Left lung (tissue), 14 donors: ENCODE measurements at places on chromosomes 2 and 18.

DNA sequence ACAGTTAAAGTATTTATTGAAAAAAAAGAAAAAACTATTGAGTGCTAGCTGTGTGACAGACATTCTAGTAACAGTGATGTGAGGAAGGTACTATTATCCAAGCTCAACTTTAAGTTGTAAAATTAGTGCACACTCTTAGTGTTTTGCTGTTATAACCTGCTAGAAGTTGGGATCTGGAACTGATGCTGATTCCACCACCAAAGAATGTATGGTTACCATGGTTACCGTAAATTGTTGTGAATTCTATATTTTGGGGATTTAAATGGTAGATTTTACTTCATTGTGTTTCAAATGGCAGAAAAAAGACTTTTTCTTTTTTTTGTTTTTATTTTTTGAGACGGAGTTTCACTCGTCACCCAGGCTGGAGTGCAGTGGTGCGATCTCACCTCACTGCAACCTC, 5.3 kb downstream of the AGFG1 start:
- no peak for DNase-seq

GRCh38 chr18:59885579-59886163, 14.1 kb upstream of the PMAIP1 start:
- no peak for DNase-seq

DNA sequence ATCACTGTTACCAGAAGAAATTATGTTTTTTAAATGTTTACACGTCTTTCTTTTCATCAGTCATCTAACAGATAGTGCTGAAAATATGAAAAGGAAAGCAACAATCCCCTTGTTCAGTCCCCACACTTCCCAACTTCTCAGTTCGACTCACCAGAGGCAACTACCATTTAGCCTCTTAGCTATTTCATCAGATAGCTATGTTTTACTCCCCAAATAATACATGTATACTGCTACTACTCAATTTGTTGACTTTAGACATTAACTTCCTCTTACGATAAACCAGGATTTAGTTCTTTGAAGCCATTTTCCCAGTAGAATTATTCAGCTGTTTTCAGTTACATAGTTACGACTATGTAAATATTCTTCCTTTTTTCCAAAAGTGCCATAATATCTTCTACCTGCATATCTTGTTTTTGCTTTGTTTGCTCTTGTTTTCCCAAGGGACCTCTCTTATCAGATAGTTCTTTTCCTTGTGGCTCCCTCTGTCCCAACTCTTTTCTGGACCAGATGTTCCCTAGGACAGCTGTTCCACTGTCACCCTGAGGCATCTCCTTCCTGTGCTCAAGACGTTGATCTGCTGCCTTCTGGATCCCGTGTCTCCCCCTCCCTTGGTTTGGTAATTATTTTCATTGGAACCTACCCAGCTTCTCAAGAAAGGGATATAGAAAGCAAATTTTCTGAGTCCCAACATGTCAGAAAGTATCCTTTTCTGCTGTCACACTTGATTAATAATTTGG, 289.3 kb upstream of the TANK start:
- DNase-seq, result no peak

DNA sequence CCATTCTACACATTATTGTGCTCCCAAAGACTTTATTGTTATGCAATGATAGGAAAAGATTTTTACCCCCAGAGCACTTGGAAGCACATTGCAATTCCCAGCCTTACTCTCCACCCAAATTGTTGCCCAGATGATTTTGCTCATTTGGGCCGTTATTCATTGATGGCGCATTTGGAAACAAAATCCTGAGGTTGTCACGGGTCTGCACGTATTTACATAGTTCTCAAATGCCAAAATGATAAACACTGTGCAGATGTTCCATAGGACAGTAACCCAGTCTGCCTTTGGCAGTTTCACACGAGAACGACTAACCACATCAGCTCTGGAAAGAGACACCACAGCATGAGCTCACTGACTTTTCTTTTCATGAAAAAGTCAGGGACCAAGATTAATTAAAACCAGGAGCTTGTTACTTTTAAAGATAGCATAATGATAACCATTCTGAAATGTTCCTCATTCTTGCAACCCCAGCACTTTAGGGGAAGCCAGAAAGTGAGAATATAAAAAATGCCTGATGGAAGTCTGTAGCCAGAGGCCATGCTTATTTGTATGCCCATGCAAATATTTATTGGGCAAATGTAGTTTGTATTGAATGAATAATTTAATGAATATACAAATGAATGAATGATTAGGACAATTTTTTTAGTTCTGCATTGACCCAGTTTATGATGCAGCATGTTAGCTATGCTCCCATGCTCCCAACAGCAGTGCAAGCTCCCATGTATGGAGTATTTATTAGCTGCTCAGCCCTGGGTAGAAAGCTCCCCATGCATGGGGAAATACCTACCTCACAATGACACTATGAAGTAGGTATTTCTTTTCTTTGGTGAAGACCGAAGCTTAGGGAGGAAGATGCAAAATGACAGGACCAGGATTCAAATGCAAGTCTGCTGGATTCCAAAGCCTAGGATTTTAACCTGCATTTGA, 84.6 kb downstream of the MAIP1 start:
- DNase-seq, result peak; percentile 17

- DNase-seq, result no peak
Measured at GRCh38 chr2:27914041-27914804, 23.7 kb downstream of the BABAM2 start.

DNA sequence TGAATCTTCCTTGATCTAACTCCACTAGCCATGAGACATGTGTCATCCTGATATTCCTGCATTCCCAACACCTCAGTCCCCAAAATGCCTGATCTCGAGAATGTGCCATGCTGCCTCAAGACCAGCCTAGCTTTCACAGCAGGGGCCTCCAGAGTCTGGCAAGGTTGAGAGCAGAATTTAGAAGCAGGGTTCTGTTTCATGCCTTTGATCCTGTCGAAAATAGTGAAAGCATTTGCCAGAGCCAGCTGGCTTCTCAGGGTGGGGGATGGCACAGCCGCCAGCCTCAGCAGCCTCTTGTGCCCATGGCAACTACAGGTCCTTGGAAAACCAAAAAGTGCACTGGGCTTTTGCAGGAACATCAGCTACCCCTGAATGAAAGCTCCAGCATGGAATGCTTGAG, 143.5 kb downstream of the RTN4 start:
- DNase-seq, result no peak

DNA sequence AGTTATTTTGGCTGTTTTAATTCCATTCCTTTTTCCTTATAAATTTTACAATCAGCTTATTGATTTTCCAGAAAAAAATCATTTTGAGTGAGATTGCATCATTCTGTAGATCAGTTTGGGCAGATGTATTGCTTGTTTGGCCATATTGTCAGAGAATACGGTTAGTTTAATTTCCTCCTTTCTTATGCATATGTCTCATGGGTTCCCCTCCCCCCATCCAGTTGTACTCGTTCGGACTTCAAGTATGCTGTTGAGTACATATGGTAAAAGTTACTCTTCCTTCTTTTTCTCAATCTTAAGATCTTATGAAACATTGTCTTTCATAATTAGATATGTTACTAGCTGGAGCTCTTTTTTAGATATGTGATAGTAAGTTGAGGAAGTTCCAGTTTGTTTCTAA, 131.2 kb upstream of the TTC27 start:
- no peak for DNase-seq

DNA sequence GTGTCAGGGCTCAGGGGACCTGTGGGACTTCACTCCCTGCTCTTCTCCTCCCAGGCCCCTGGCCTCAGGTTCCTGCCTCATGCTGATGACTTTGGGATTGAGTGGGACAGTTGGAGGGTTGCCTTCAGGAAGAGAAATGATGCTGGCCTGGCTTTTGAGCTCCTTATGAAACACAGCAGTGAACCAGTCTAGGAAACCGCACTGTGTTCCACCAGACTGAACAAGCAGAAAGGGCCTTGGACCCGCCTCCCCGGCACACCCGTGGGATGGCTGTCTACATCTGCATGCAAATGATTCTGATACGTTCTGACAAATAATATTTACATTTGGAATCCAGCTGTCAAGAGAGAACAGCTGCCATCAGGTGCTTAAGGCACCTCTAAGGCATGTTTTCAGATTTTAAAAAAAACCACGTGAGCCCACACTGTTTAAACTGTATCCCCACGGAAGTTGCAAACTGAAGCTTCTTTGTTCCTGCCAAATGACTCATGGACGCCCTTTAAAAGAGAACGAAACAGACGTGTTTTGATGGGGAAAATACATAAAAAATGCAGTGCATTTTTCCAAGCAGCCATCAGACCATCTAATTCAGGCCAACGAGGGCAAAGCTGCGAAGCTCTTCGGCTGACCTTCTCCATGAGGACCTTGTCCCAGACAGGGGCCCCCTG, 27.6 kb upstream of the ASAP2 start:
- no peak for DNase-seq

GRCh38 chr18:78130232-78131195, 849.1 kb upstream of the SALL3 start:
- DNase-seq, result no peak

GRCh38 chr2:233593201-233593600, 24.2 kb upstream of the UGT1A8 start:
- DNase-seq, result no peak

- DNase-seq, result peak; percentile 45
Measured at GRCh38 chr2:223944166-223944702, 901 bp downstream of the WDFY1 start.

GRCh38 chr2:50347358-50348044, 684.4 kb downstream of the NRXN1 start:
- peak; percentile 51 for DNase-seq

DNA sequence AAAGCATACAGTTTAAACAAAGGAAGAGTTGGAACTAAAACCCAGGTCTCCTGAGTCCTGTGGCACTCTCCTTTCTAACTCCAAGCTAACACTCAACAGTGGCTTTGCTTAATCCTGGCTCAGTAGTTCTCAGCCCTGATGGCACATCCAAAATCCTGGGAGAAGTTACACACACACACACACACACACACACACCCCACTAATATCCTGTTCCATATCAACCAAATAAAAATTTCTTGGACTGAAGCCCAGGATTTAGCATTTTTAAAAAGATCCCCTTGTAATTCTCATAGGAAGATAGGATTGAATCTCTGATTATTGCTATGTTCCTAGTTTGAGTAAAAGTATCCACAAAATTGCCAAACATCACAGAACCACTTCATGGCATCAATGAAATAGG, 136.1 kb upstream of the RIOK3 start:
- no peak for DNase-seq

- DNase-seq, result no peak
Measured at GRCh38 chr2:16687955-16688354, 22.3 kb upstream of the CYRIA start.

DNA sequence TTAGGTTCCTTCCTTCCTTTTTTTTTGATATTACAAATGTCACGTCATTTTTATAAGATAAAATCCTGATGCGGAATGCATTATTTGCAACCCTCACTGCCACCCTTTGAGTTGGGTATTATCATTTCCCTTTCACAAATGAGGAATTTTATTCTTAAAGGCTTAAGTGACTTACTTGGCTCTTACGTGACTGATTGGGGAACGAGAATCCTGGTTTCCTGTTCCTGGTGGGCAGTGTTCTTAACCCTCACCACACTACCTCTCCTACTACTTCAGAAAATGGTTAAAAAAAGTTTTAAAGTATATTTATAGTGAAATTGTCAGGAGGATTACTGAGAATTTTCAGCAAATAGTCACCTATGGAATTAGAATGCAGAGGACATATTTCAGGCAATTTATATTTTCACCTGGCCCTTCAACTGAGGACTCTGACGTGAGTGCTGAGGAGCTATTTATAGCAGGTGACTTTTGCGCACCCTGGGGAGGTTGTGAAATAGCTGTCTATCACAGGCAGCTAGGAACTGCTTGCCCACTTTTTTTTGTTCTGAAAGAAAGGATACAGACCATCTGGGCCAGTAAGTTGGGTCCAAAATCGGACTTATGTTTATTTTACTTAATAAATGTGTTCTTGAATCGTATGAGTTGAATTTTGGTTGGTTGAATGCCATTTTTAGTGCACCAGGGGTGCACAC, 18.7 kb upstream of the RASGRP3 start:
- DNase-seq, result peak; percentile 64

DNA sequence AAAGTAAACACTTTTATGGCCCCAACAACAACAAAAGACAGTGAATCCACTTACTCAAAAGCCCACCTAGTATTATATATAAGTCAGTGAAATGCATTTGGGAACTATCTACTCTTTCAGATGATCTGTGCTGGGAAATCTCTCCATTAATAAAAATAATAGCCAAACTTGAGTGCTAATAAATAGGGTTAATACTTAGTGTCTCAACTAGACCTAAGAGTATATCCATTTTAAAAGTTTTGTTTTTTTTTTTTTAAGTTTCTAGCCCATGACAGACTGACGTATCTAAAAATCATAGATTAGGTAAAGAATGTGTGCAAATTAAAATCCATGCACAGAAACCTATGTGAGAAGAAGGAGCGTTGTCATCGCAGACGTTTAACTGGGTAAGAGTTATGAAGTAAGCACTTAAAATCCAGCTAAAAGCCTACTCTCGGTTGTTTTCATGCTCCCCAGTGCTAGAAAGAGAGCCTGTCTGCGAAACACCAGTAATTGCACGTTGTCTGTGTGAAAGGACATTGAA, 83.4 kb upstream of the PELI1 start:
- no peak for DNase-seq

GRCh38 chr18:40382197-40382596, 1572.8 kb upstream of the PIK3C3 start:
- DNase-seq, result no peak

DNA sequence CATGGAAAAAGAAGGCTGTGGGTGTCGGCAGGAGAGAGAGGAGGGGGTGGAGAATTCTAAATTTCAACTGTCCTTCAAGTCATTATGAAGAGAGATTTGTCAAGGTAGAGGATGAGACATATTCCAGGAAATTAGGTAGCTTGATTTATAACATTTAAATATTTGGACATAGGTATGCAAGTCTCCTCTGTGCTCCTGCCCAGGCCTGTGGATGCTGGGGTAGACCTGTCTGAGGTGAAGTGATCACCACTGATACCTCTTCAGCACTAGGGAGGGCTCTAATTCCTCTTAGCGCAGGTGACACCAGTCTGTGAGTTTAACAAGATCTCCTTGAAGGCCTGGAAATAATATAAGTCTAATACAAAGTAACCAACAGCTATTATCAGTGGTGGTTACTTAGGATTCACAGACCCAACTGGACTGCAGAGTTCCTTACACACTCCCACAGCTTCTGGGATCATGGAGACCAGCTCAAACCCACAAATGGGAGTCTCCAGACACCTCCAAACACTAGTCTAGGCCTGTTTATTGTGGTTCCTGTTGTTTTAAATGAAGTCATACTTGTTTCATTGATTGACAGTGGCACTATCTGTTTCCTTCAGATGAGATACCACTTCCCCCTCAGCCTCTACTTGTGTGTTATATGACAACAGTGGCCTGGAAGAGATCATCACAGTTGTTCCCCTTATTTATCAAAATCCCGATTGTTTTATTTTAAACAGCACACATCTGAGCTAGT, 104.1 kb upstream of the ITPRID2 start:
- no peak for DNase-seq
